Endothelial cell (in vitro differentiated cells): ENCODE measurements at places on chromosomes 6 and 20. TPM values are rescaled to one million over a fixed set of nuclear protein-coding genes. Genes with fewer than 3 reads are reported as not detected.

- DNase-seq: peak; percentile 45
Observed at GRCh38 chr6:13194852-13195251, 133.5 kb downstream of the TBC1D7 start.

DNA sequence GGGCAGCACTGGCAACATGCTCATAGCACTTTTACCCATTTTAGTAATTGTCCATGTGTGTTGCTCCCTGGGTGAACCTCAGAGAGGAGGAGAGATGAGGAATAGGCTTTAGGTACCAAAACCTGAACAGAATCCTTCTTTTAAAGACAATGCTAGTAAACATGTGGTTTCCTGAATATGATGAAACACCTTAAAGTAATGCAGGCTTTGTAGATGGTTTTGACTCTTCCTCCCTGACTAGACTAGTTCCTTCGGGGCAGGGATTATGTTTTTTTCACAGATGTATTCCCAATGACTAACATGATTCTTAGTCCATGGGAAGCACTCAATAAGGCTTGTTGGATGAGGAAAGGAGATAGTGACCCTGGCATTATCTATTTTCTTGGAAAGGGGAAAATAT is 367.6 kb upstream of the JAG1 start:
- DNase-seq: no peak

DNA sequence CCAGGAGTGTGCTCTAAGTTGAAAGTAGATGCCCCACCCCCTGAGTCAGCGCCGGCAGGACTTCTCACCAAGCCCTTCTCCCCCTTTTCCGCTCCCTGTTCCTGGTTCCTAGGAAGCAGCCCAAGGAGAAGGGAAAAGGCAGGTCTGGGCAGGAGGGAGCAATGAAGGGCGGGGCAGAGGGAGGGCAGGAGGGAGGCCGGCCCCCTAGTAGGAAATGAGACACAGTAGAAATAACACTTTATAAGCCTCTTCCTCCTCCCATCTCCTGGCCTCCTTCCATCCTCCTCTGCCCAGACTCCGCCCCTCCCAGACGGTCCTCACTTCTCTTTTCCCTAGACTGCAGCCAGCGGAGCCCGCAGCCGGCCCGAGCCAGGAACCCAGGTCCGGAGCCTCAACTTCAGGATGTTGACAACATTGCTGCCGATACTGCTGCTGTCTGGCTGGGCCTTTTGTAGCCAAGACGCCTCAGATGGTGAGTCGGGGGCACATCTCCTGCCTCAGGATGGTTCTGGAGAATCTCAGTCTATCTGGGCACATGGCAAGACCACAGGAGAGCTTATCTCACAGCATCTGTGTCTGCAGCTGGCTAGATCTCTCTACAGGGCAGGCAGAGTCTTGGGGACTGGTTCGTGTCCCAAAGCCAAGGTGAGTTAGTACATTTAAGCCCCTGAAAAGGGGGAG is at the start of gene PROCR:
PROCR (plus strand) TSS at position 320 of the 681 bp plus-strand sequence; CDS start at position 403, 83 bp downstream.
- DNase-seq: peak; percentile 73

DNA sequence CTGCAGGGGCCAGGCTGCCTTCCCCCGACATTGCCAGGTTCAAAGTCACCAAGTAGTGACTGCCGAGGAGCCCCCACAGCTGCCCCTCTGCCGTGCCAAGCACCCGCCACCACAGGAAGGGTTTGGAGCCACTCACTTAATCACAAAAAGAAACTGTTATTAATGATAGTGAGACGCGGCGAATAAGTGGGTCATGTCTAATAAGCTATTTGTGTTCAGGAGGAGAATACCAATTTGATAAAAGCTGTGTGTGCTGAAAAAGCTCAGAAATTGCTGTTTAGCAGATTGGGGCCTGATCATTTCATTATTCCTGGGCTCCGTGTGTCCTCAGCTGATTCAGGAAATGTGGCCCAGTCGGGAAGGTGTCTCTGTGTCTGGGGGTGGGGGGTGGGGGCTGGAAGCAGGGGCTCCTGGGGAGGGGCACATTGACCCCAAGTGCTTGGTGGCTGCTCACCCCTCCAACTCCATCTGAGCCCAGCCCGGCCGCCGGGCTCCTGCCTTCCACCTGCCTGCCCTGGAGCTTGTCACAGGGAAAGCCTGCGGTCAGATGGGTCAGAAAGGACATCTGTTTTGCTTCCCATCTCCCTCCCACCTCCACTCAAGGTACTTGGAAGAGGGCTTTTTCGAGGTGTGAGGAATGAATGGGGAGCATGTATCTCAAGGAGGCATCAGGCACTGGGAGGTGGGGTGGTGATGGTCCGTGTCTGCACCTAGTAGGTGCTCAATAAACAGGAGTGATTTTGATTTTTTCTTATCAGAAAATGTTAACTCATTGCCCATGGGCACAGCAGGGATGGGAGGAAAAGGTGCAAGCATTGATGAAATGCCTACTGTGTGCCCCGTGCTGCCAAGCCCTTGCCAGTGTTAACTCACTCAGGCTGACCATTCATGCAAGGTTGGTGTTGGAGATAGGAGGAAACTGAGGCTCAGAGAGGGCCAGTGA is 3.0 kb downstream of the VSTM2L start:
- DNase-seq: no peak

DNA sequence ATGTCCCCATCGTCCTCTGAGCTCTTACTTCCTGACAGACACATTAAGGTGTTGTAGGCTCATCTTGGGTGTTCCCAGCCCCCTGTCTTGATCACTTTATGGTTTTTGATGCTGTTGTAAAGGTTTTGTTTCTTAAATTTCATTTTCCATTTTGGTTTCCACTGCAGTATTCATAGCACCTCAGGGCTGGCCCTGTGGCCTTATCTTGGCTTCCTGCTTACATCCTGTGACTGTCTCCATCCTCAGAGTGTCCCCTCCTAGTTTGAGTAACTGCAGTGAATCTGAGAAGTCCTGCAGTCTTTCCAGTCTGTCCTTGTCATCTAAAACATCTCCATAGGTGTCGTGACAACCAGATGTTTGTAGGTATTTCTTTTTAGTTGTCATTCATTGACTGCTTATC is 50.9 kb downstream of the JARID2 start:
- DNase-seq: no peak

GRCh38 chr6:127972815-127973214 is 72.0 kb upstream of the THEMIS start:
- no peak for DNase-seq

GRCh38 chr6:6333501-6333900 is 13.0 kb upstream of the F13A1 start:
- no peak for DNase-seq

GRCh38 chr6:97077380-97077779 is 152.9 kb downstream of the KLHL32 start:
- no peak for DNase-seq

GRCh38 chr6:26475823-26476729 is 18.3 kb downstream of the BTN2A1 start:
- DNase-seq: no peak

DNA sequence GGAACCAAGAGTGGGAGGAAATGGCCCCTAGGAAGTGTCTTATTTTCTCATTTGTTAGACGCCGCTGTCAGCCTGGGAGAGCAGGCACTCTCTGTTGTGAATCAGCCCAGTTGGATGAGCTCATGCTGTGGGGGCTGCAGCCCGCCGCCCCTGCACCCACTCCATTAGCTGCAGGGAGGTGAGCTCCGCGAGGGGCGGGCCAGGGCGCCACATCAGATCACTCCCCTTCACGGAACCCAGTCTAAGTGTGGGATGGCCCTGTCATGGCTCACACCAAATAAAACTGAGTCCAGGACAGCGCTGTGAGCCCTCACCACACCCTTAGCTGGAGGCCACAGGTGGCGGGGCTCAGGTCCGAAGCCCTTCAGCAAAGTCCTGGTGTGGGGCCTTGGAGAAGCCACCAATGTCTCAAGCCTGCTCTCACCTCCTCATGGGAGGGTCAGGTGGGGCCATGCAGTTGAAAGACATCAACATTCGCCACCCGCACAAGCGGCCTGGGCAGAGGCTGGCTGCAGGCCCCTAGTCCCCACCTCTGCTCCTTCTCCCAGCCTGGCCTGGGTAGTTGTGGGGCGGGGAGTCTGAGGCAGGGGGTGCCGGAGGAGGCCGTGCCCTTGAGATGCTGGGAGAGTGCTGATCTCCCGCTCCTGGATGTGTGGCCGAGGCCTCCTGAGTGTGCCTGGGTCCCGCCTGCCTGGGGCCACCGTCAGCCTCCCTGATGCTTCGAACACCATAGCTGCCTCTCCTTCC is 66.2 kb upstream of the SLCO4A1 start:
- DNase-seq: no peak

GRCh38 chr6:44051515-44051914 is 75.7 kb downstream of the MRPL14 start:
- DNase-seq: no peak

GRCh38 chr20:45589725-45590124 is 10.6 kb upstream of the WFDC8 start:
- DNase-seq: no peak

DNA sequence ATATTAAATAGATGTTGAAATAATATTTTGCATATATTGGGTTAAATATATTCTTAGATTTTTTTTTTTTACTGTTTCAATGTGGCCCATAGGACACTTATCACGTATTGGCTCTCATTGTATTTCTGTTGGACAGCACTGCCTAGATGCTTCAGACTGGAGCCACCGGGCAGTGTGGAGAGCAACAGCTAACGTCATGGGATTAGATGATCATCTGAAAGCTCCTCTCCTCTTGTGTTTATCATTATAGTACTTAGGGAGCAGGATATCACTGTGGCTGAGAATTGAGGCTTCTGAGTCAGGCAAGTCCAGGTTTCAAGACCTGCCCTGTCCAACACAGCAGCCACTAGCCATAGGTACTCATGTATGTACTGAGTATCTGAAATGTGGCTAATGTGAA is 87.4 kb downstream of the ZHX3 start:
- DNase-seq: no peak

DNA sequence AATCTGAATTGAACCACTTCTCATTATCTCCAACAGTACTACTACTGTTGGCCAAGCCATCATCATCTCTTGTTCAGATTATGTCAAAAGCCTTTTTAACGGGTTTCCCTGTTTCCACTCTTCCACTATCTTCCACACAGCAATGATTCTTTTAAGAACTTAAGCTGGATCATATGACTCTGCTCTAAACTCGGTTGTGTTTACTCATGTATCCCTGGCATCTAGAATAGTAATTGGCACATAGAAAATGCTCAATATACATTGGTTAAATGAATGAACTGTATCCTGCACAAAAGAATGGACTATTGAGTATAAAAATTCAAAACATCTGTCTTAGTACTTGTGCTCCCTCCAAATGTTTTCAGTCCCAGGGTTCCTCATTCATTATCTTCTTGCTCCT is 2.8 kb upstream of the COX7A2 start:
- no peak for DNase-seq

GRCh38 chr6:150409576-150410066 is 40.8 kb downstream of the IYD start:
- DNase-seq: no peak

The NPEPL1 gene
- 37.6 TPM for total RNA-seq

The TLDC2 gene
- total RNA-seq: not detected

The MAS1 gene
- total RNA-seq: not detected

The CYP24A1 gene
- not detected for total RNA-seq

The CCDC170 gene
- 0.31 TPM for total RNA-seq

The SLC32A1 gene
- 3.4 TPM for total RNA-seq
